ENCODE measurements at places on chromosomes 2 and 18.

DNA sequence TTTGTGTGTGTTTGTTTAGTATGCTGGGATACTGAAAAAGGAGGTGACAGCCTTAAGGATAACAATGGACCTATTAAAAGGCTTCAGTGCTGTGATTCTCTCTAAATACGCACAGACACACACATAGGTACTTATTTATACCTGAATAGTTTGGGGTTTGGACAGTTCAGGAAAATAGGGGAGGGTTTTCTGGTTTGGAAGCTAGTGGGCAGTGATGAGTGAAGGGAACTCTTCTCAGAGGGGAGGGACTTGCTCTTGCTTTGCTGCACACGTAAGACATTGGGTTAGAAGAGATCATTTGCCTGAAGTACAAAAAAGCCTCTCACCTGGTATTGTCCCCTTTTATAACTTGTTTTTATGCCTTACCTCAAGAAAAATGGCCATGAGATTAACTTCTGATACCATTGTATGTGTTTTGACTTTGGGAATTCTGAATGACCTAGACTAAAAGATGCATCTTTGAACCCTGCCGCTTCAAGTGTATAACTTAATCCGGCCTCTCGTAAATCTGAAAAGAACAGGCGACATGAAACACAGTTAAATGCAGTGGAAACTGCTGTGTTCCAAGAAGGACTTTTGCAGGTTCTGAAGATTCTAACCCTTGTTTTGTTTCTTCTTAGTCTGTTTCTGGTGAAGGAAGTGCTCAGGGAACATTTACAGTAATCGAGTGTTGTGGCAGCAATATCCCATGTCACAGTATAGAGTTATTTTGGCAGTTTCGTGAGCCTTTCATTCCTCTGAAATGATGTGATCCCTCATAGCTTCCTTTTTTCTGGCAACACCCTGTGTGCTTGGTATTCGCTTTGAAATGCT is 2.5 kb downstream of the CRIM1 start:
- no peak for DNase-seq

DNA sequence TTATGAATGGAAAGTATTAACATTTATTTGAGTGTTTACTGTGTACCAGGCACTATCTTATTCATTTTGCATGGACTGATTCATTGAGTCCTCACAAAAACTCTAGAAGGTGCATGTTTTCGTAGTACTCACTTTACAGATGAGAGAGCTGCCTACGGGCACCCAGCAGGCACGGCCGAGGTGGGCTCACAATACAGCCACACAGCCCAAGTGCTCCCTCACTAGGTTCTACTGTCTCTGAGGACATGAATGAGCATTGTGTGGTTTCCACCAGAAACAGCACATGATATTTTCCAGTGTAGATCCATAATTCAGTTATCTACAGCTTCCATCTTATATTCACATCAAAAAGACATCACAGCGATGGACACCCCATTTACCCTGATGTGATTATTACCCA is 101.4 kb downstream of the FTCDNL1 start:
- DNase-seq = no peak

DNA sequence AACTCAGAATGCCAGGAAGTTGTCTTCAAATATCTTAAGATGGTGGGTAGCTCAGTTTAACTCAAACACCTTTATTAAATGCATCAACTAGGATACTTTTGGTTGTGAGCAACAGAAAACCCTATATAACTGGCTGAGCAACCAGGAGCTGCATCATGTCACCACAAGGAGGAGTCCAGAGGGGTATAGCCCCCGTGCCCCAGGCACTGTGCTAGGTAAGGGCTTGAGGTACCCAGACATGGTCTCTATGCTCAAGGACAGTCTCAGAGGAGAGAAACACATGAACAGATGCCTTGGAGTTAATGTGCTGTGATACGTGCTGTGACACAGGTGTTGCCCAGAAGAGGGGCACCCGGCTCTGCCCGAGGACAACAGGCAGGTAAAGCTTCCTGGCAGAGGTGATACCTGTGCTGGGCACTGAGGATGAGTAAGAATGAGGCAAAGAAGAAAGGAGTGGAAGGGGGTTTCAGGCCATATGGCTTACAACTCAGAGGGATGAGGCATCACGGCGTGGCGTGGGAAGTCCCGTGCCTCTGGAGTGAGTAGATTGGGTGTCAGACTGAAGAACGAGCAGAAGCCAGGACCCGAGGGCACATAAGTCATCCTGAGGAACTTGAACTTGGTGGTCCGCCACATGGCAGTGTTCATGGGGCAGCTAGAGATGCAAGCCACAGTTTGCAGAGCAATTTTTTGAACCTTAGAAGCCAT is 32.0 kb upstream of the CAB39 start:
- DNase-seq = no peak

GRCh38 chr2:96801786-96802595 is 14.1 kb upstream of the CNNM3 start:
- peak; percentile 40 for DNase-seq

DNA sequence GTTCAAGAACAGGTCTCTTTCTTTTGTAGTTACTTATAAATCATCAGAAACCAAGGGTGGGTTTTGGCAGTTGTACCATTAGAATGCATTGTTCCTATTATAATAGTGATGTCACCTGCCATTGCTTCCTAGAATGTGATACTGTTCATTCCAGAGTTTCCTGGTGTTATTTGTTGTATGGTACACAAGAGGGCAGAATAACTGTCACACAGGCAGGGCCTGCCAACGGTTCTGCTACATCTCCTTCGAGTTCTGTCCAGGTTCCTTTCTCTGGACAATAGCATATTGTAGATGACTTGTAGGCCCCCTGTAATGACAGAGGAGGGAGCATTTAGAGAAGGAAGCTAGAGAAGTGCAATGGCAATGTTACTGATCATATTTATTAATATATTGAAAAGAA is 98.3 kb downstream of the KLHL14 start:
- no peak for DNase-seq

DNA sequence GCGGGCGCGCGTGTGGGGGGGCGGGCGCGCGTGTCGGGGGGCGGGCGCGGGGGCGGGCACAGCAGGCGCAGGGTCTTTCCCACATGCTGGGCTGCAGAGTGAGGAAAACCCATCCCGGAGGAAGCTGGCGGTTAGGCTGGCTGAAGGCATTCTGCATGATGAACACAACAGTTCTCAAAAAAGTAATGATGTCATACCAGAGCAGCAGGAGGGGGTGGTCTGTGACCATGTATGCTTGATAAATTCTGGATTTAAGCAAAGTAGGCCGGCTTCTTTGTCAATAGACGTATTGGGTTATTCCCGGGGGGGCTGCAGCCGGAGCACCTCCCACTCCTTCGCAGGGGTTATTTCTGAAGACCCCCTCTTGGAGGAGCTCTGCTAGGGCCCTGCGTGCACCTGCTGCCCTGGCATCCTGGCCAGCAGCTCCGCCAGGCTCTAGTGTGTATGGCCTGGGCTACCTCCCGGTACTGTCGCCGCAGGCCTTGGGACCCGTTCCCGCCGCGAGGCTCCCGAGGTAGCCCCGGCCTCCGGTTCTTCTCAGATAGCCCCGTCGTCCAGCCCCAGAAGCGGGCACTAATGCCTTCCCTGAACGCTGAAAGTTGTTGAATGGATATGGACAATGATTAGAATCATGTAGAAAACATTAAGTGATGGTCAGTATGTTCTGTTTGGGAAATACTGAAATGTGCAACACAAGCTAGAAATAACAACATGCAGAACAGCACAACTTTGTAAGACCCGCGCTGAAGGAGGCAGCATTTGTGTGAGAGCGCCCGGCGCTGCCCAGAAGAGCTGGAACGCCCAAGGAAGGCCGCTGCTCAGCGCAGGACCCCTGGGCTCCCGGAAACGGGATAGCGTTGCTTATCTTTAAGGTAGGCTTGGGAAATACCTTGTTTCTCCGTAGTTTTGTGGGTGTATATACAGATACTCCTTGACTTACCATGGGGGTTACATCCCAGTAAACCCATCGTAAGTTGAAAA is 101.4 kb upstream of the RAB6C start:
- DNase-seq = no peak

DNA sequence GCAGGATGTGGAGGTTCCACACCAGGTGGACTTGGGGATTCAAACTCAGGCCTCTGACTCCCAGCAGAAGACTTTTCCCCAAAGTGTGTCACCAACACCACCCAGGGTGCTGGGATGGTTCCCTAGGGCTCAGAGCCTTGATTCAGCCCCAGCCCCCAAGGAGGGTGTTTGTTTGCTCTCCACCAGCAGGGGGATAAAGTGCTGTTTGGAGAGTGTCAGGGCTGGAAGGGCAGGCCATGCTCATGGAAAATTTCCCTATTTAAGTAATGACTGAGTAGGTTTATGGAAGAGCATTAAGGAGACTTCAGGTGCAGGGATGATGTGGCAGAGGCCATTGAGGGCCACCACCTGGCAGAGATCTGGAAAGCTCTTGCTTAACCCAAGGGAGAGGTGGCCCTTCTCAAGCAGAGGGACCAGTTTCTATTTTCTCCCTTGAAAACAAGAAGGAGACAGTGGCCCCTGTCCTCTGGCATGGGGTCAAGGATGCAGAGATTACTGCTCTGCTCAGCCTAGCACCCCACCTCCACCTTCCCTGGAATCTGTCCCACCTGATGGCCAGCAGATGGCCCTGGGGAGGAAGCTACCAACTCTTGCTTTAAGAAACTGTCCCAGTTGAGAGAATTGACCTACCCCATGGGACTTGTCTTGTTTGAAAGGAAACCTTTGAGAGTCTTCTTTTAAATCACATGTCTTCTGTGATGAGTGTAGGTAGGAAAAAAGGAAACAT is 122.1 kb downstream of the ACOXL start:
- no peak for DNase-seq

- no peak for DNase-seq
Observed at GRCh38 chr2:130372833-130373807, 17.3 kb downstream of the PTPN18 start.

- DNase-seq = no peak
Observed at GRCh38 chr2:231911381-231911780, 14.8 kb downstream of the NPPC start.

DNA sequence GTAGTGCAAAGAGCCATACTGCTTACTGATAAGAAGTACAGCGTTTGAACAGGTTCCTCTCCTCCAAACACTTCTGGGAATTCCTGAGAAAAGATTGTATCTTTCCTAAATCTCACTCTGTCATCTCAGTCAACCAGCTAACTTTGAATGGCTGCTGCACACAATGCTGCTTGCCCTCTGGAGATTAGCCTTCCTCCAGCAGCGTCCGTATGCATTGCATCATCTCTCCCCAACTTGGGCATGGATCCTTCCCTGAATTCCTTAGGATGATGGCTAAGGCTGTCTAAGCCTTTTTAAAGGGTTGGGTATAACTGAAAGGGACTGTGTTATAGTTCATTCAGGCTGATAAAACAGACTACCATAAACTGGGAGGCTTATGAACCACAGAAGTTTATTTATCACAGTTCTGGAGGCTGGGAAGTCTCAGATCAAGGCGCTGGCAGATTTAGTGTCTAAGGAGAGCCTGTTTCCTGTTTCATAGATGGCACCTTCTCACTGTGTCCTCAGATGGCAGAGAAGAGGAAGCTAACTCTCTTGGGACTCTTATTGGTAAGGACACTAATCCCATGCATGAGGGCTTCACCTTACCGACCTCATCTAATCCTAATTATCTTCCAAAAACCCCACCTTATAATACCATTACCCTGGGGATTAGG is 105.3 kb downstream of the PAX3 start:
- no peak for DNase-seq

DNA sequence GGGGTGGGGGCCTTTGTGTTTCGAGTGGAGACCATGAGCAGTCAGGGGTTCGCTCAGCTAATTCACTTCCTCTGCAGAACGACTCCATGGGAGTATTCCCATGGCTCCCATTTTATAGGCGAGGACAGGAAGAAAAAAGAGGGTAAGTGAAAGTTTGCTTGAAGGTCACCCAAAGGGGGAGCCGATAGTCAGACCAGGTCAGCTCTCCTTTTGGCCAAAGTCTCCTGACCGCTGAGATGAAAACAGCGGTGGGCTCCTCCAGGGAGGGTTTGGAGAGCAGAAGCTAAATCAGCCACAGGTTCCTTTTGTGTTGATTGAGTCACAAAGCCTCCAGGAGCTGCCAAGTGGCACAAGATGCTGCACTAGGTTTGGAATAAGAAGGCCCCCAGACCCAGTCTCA is 34.1 kb upstream of the CTAGE1 start:
- DNase-seq = no peak

DNA sequence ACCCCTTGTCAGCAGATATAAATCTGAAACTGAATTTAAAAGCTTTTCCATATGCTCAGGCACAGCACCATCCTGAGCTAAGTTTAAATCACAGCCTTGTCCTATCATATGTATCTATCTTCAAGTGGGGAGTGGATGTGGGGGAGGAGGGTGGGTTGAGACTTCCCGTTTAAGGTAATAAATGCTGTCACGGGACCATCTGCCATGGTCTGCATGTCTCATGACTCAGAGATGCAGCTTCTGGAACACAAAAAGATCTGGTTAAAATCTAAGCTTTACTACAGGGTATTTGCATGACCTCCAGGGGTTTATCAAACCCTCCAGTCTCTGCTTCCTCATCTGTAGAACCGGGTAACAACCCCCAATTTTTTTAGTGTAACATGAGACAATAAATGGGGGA is 377.7 kb upstream of the ST6GAL2 start:
- DNase-seq = no peak

DNA sequence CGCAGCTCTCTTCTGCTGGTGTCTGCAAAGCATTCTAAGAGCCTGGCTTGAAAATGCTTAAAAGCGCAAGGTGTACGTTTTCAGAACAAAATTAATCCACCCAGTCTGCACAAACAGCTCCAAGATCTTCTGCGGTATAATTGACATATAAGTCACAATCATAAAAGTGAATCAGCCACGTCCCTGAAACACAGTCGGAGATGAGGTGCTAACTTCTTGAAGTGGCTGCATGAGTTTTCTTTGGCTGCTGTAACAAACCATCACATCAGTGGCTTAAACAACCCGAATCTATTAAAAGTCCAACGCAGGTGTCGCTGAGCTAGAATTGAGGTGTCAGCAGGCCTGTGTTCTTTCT is 32.6 kb downstream of the ARL4C start:
- DNase-seq = no peak

DNA sequence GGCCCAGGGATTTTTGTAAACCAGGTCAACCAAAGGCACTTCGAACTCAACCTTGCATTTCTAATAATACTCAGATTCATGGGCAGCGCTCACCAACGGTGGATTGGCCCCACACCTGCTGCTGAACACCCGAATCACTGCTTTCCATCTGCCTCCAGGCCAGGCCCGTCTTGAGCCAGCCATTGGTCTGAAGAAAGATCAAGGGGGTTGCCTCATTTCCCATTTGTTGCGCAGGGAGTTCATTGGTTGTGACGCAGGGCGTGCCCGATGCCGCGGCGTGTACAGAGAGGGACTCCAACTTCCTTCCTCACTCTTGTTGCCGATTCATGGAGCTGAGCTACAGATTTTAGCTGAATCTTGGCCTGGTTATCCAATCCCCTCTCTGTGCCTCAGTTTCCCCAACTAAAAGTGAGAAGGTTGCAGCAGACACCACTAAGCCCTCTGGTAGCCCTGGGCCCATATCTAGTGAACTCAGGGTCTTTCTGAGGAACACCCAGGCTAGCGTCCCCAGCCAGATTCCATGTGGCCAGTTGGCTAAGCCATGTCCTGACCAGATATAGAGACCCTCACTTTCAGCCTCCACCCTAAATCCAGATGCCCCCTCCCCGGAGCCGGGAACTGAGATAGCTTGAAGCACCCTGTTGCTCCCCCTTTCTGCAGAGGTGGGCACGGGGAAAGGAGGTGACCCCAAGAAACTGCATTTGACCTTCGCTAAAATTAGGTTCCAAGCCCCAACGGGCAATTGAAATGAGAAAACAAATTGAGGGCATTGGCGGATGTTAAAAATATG is 60.9 kb upstream of the HPCAL1 start:
- no peak for DNase-seq

GRCh38 chr2:226656367-226656766 is 143.3 kb downstream of the IRS1 start:
- no peak for DNase-seq

- DNase-seq = no peak
Observed at GRCh38 chr2:31253356-31254131, 19.6 kb downstream of the EHD3 start.

GRCh38 chr2:219350710-219351221 is 18.2 kb upstream of the RESP18 start:
- DNase-seq = no peak

Measured in stimulated activated CD4-positive, alpha-beta T cell treated with anti-CD3 and anti-CD28 coated beads, Interleukin-12 subunit alpha, Interleukin-12 subunit beta, amount 100 ng/mL, for 4 hours (primary cell).